ENCODE measurements at places on chromosomes 7 and 10.

GRCh38 chr7:111413739-111414138 lies 148.6 kb downstream of the IMMP2L start:
- no peak for DNase-seq

GRCh38 chr10:131221632-131222277 lies 89.8 kb downstream of the TCERG1L start:
- no peak for DNase-seq

DNA sequence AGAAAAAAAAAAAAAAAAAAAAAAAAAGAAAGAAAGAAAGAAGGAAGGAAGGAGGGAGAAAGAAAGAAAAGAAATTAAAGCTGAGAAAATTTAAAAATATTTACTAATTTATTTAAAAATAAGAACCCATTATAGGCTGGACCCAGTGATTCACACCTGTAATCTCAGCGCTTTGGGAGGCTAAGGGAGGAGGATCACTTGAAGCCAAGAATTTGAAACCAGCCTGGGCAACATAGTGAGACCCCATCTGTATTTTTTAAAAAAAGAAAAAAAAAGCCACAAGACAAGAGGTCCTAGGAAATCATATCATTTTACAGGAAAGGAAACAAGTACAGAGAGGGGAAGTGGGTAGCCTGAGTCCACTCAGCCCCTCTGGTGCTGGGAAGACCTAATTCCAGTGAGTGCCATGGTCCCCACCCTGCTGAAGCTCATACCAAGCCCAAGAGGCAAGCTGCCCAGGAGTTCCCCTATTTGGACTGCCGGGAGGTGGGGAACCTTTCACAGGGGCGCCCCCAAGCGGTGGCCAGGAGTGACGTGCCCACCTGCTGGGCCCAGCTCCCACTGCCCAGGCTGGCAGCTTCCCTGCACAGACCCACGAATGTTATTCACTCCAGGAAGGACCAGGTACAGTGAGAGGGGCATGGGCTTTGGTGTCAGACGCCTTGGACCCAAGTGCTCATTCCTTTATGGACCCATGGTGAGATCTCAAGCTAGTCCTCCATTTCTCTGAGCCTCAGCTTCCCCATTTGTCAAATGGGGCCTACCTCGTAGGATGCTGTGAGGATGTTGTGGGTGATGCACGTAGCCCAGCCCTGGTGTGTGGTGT lies 133.6 kb downstream of the ZMIZ1 start:
- DNase-seq, result peak; percentile 77

DNA sequence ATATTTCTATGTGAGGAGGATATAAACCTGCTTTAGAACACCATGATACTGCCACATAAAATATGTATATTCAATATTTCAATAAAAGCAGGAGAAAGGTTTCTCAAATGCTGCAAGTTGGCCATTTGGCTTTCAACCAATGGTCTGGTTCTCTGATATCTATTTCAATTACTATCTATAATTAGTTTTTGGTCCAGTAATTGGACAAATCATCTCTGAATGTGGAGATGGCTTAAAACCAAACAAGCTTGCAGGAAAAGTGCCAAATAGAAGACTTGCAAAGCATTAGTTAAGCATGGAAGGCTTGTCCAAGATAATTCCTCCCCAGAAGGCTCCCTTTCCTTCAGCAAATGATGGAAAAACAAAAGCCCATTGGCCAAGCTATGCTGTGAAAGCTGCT lies 140.1 kb downstream of the CPEB3 start:
- DNase-seq, result no peak

GRCh38 chr7:42445691-42446090 lies 208.7 kb upstream of the GLI3 start:
- no peak for DNase-seq
